ENCODE measurements at places on chromosomes 11 and 22.

- no peak for DNase-seq
Observed at GRCh38 chr22:17013396-17014100, 5.5 kb upstream of the GAB4 start.

DNA sequence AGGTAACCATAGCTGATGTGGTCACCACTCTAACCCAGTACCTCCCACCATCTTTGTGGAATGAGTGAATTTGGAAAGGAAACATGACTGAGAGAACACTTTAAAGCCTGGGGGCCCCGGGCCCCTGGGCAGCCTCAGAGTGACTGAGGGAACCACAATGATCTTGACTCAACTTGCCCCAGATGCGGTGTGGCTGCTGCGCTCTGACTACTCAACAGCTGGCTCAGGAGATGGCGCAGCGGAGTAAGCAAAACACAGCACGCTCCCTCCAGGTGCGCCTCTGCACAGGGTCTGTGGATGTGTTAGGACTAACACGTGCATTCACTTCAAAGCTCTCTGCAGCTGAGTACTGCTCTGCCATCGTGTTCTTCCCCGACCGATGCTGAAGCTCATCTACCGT lies 5.9 kb downstream of the RNF215 start:
- no peak for DNase-seq

DNA sequence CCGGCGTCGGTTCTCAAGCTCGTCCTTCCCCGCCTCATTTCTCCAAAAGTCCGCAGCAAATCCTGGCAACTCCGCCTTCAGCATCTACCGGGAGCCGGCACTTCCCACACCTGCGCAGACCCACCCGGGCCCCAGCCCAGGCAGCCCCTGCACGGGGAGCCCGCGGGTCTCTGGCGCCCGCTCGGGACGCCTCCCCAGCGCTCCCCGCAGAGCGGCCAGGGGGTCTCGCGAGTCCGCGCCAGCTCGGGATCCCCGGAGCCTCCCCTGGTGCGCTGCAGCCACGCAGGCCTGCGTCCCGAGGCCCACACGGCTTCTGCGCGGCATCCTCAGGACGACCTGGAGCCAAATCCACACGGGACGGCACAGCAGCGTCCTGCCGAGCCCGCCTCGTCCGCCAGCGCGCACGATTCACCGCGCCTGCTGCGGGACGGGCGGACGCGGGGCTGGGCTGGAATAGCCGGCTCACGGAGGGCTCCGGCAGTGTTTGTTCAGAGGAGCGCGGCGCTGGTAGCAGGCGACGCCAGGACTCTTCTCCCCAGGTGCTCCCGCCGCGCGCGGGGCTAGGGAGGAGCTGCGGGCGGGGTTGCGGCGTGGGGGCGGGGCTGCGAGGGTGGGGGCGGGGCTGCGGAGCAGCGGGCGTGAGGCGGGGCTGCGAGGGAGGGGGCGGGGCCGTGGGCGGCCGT lies 816 bp upstream of the PHRF1 start:
- DNase-seq, result peak; percentile 58

GRCh38 chr11:66328302-66329144 lies 7.7 kb downstream of the RIN1 start:
- peak; percentile 65 for DNase-seq

DNA sequence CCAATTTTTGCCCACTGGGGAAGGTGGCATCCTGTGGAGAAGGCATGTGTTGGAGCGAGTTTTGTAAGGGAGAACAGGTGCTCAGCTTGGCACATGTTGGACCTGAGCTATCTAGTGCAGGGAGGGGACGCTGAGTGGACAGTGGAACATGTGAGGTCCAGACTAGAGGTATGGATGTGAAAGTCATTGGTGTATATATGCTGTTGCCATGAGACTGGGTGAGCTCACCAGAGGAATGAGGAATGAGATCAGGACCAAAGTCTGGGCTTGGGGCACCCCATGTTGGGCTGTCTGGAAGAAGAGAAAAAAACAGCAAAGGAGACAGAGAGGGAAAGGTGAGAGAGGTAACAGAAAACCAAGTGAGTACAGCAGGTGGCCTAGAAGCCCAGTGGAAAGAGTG lies 12.3 kb upstream of the SYT7 start:
- no peak for DNase-seq

DNA sequence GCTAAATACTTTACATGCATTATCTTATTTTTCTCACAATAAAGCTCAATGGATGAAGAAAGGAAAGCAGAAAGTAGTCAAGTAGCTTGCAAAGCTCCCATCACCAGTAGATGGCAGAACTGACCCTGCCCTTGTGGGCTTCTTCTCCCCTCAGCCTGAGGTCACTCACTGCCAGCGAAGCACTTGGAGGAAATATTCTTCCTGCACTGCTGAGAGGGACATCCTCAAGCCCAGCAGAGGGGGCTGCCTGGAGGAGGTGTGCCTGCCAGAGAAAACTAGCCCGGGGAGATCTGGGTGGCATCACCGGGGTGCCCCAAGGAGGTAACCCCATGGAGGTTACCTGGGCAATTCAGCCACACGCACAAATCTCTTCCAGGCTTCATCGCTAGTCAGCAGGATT lies 6.6 kb downstream of the APOL4 start:
- DNase-seq, result peak; percentile 27

DNA sequence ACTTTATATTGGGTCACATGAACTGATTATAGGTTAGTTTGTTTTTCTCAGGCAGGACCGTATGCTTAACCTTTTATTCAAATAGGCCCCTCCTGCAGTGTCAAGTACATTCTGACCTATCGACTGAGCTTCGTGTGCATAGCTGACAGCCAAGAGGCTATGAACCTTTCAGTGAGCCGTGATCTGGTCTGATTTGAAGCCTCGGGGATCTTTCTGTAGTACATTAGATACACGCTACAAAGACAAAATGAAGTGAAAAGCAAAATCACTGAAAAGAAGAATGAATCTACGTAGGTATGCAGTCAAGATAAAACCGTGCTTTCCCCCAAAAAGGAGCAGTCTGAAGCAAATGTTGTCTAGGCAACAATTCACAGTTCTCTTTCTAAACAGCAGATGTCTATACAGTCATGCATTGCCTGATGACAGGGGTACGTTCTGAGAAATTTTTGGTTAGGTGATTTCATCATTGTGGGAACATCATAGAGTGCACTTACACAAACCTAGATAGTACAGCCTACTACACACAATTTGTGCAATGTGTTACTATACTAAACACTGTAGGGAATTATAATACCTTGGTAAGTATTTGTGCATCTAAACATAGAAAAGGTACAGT lies 18.1 kb downstream of the JHY start:
- no peak for DNase-seq

DNA sequence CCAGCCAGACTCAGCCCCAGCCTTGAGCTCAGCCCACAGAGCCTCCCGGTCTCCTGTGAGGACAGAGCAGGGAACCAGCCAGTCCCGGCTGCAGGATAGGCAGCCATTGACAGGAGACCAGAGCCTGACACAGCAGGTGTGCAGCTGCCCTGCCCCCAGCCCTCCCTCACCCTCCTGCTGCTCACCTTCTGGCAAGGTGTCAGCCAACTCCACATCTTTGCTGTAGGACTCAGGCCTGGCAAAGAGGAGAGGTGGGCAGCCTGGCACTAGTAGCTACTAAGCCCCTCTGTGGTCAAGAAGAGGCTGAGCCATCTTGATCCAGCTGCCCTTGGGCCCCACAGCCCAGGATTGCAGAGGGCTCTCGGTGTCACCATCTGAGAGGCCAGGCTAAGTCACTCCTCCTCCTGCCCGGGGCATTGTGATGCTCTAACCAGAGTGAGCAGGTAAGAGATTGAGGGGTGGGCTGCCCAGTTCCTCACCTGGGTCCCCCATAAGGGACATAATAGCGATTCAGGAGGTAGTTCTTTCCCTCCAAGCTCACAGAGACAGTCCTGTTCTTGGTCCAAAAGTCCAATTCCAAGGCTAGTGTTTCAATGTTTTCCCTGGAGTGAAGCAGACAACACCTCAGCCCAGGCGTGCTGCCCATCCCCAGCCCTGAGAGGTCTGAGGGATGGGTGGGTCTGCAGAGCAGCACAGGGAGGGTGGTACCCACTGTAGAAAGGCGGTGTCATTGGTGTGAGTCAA lies 18.6 kb downstream of the TREH start:
- DNase-seq, result no peak

- DNase-seq, result no peak
Observed at GRCh38 chr11:109847621-109848020, 245.6 kb upstream of the ZC3H12C start.

GRCh38 chr22:22327723-22328122 lies 83.1 kb downstream of the VPREB1 start:
- no peak for DNase-seq

- DNase-seq, result no peak
Observed at GRCh38 chr22:17774206-17774925, at the start of gene BID. TSS of gene BID (minus strand) at chr22:17774469. CDS start at chr22:17750116, 24,353 bp downstream.

DNA sequence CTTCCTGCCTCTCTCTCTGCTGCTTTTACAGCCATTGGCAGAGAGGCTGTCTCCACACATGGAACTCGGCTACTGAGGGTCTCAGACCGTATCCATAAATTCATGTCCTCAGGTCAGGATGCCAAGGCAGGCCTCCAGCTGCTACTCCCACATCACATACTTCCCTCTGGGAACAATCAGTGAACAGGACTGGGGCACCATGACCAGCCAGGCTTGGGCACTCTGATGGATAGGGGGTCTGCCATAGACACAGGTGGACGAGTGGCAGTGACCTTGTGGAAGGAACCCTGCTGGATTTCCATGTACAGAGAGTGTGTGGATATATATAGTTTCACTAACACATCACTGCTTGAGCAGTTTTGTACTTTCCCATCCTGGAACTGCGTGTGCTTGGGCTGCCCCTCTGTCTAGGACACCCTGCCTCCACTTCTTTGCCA lies 97.7 kb upstream of the PARVA start:
- no peak for DNase-seq

DNA sequence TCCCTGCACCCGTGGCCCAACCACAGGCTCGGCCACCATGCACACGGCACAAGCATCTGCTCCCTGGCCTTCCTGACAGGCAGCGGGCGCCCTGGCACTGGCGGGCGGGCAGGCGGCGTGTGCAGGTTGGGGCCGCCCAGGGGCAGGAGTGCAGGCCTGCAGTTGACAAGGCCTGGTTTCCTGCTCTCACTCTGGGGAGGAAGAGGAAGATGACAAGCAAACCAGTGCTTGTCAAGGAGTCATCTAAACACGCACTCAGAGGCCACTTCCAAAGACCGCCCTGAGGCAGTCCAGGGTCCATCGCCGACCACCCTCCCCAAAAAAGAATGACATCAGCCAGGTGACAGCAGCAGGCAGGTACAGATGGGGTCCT lies 65.3 kb upstream of the LINC01488 start:
- DNase-seq, result no peak

GRCh38 chr22:46963672-46964545 lies 201.5 kb downstream of the TBC1D22A start:
- DNase-seq, result no peak

DNA sequence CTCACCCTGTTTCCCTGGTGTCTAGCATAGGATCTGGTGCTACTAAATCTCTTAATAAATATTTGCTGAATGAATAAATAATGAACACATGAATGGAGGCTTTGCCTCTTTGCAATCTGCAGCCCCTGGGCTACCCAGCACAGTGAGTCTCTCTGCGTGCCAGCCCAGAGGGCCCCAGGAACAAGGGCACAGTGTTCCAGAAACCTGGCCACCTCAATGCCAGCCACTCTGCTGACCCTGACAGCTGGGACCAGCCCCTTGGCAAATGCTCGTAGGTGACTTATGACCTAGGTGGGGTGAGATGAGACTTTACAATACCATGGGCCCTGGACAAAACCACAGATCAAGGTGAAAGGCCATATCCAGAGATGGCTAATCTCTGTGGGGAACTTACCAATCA lies 31.6 kb downstream of the UQCR10 start:
- no peak for DNase-seq
